Natural killer cell treated with Interleukin-12 subunit alpha and Interleukin-12 subunit beta and Interleukin-15 and Interleukin-18, amount 100 ng/mL, for 72 hours (primary cell): ENCODE measurements at places on chromosomes 6 and 20. TPM values are rescaled to one million over a fixed set of nuclear protein-coding genes. Genes with fewer than 3 reads are reported as not detected.

TPBG gene
- 0.07 TPM for total RNA-seq

REM1 gene
- total RNA-seq, result not detected

VWA7 gene
- 1.4 TPM for total RNA-seq

CRYBG1 gene
- total RNA-seq, result 17.0 TPM

CDH22 gene
- total RNA-seq, result not detected

GRCh38 chr20:37223053-37223452 is 38.6 kb downstream of the GHRH start:
- no peak for DNase-seq

DNA sequence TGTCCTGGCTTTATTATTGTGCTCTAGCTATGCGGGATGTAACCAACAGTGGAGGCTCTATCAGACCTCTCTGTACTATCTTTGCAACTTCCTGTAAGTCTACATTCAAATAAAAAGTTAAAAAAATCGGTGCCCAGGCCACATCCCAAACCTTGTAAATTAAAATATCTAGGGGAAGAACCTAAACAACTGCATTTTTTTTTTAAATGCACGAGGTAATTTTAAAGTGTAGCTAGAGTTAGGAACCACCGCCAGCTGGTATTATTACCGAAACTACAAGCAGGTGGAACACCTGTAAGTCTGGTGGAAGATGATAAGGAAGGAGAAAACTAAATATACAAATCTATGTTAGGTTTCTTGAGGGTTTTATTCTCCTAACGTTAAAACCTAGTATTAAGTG is 34.5 kb upstream of the ID4 start:
- DNase-seq, result no peak

DNA sequence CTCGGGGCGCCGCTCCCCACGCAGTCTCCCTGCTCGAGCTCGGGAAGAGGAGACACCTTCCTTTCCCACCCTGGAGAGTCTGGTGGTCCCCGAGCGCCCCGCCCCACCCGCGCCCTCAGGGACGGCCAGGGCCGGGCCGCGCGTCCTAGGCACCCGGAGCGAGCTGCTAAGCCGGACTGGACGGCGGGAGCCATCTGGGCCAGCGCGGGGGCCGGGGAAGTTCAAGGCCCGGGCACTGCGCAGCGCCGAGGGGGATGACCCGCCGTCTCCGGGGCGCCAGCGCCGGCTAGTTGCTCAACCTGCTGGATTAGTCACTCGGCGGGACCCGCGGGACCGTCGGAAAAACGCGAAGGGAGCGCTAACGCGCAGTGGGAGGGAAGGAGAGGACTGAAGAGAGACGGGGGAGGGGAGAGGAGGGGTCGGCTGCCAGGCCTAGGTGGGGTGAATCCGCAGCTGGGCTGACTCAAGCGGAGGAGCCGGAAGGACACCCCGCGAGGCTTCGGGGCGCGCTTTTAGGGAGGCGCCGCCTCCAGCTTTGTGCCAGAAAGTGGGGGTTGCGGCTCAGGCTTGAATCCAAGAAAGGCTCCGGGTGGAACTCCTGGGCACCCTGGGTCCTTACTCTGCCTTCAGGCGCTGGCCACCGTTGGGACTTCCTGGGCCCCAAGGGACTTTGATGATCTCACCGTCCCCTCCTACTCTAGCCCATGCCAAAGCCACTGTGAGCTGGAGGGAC is 75.7 kb upstream of the FOXP4 start:
- DNase-seq, result peak; percentile 74

DNA sequence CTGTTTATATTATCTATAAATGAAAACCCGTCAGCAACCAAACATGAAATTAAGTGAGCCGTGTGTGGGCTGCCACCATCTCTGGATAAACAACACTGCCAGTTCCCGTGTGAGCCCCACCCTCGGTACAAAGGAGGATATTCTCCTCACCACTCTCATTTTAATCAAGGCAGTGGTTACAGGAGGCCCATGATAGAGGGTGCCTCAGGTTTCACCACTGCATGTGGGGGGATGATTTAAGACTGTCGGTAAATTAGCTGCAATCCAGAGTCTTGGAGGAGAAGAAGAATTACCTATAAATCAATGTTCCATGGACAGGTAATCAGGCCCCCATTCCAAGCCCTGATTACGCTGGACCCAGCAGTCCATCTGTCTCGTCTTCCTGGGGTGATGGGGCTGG is 361.6 kb upstream of the SULF2 start:
- no peak for DNase-seq

- no peak for DNase-seq
Measured at GRCh38 chr6:72639920-72640614, 18.2 kb downstream of the KCNQ5 start.

DNA sequence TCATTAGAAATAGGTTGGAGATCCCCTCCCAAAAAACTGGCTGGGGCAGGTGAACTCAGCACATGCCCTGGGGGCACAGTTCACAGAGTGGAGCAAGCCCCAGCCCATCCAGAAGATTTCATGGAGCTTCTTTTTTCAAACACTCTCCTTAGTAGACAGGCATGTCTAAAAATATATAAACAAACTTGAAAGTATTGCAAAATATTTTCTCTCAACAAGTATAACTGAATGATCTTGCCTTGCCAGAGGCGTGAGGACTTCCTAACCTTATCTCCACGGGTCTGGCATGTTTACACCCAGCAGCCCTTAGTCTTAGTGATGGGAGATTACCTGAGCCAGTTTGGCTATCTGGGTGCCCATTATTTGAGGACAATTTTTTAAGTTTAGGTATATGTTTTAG is 107.1 kb downstream of the QRSL1 start:
- DNase-seq, result no peak

GRCh38 chr20:58109126-58109880 is 119.2 kb downstream of the ANKRD60 start:
- no peak for DNase-seq

- no peak for DNase-seq
Measured at GRCh38 chr6:150537893-150538292, 61.8 kb upstream of the PLEKHG1 start.

GRCh38 chr6:156589281-156589680 is 187.9 kb upstream of the ARID1B start:
- DNase-seq, result no peak

DNA sequence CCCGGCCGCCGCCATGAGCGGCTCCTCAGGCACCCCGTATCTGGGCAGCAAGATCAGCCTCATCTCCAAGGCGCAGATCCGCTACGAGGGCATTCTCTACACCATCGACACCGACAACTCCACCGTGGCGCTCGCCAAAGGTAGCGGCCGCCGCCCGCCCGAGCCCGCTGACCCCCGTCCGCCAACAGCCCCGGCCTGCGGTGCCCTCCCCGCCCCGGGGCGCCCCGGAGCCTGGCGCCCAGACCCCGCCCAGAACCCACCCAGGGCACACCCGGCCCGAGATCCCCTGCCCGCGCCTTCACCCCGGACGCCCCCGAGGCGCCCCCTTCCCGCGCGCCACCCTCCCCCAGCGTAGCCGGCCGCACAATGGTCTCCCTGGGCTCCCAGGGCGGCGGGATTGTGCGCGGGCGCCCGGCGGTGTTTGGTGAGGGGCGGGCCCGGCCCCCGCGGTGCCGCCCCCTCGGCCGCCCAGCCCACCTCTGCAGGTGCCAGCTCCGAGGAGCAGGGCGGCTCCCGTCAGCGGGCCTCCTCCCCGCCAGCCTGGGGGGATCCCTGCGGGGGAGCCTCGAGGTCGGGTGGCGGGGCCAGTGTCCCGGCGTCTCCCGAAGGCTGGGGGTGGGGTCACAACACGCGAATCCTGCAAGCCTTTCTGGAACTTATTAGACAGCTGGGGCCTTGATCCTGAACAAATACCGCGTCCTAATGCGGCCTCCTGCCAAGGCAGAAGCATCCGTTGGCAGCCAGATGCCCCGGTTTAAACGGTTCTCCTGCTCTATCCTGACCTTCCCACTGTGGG is 577 bp downstream of the LSM14B start:
- peak; percentile 69 for DNase-seq

- no peak for DNase-seq
Measured at GRCh38 chr6:126127659-126128058, 141.3 kb downstream of the TRMT11 start.

GRCh38 chr6:107398001-107398400 is 61.4 kb downstream of the PDSS2 start:
- DNase-seq, result no peak
